ENCODE measurements at places on chromosomes 2 and 18.

DNA sequence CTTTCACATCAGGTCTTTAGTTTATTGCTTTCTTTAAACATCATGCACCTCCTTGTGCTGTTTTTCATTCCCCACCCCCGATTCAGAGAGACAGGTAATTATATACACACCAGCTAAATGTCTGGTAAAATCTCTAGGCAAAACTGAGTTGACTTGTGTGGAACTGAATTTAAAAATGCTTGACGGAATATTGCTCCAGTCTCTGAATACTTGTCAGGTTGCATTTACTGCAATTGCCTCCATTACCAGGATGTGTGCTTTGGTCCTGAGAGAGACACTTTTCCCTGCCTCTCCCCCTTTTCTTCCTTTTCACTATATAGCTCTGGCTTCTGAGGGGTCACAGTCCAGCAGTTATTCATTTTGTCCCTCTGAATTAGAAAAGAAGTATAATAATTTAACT, 104.0 kb downstream of the PTPRM start:
- H3K27me3 ChIP-seq: no peaks in the 10 kb centered on the region
- H3K36me3 ChIP-seq: no peaks in the 10 kb centered on the region
- no peak overlapping the region for H3K27ac ChIP-seq

DNA sequence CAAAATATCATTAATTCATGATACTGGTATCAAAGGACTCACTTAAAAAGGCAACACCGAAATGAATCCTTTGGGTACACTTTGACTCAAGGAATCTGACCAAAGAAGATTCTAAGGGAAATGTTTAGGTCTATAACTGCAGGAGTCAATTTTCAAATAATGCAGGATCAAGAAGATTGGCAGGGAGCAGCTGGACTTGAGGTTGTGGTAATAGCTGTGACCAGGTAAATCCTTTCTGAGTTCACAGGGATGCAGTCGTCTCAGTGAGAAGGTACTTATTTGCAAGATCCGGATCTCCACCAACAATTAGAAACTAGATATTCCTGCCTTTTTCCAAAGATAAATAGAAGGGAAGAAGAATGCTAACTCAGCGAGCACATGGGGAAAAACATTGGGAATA, 96.9 kb downstream of the SCN9A start:
- no peak overlapping the region for H3K27ac ChIP-seq
- no peak overlapping the region for H3K4me3 ChIP-seq
- H3K36me3 ChIP-seq: no peaks in the 10 kb centered on the region
- no peaks in the 10 kb centered on the region for H3K4me1 ChIP-seq
- DNase-seq: no peak

- H3K27me3 ChIP-seq: no peaks in the 10 kb centered on the region
- H3K4me3 ChIP-seq: peak overlapping the region; percentile 62
- H3K4me1 ChIP-seq: peaks cover 6% of the 10 kb centered on the region
- H3K27ac ChIP-seq: peak overlapping the region; percentile 71
- no peaks in the 10 kb centered on the region for H3K36me3 ChIP-seq
- DNase-seq: peak; percentile 83
Observed at GRCh38 chr2:15142069-15142689, 419.0 kb downstream of the NBAS start.

GRCh38 chr2:103785432-103785831, 1023.6 kb downstream of the TMEM182 start:
- H3K4me3 ChIP-seq: no peak overlapping the region
- H3K27ac ChIP-seq: no peak overlapping the region
- no peaks in the 10 kb centered on the region for H3K36me3 ChIP-seq

DNA sequence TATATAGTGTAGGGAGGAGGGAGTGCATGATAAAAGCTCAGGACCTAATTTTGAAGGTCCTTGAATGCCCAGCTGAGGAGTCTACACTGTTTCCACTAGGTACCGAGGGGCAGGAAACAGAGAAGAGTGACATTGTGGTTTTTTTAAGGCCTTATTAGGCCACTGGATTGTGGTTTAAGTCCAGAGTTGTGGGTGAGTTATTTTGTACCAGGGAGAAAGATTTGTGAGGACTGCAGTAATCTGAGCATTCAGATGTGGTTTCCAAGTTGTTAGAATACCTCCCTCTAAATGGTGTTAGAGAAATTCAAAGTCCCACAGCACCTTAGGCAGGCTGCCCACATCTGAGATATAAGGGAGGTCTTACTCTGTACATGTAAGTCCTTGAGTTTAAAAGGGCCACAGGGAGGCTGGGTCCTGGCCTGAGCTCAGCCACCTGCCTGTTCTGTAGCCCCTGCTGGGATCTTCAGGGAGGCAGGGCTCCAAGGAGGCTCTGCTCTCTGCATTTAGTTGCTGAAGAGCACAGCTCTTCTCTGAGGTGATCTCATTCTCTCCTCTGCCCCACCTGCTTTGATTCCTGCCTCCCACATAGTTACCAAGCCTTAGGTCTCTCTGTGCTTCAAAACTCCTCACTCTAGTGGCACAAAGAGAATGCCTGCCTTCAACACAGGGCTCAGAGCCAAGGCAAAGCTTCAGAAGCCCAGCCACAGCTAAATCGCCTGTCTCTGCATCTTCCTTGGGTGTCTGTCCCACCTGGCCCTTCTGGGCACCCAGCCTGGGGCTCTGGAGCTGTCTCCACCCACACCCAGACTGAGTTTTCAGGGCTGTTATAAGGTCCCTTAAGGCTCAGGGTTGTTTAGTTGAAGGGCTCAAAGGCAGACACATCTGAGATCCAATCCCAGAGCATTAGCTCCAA, 88.1 kb downstream of the VSNL1 start:
- H3K4me3 ChIP-seq: no peak overlapping the region
- no peak overlapping the region for H3K27ac ChIP-seq
- H3K4me1 ChIP-seq: no peaks in the 10 kb centered on the region
- H3K36me3 ChIP-seq: no peaks in the 10 kb centered on the region
- DNase-seq: no peak

DNA sequence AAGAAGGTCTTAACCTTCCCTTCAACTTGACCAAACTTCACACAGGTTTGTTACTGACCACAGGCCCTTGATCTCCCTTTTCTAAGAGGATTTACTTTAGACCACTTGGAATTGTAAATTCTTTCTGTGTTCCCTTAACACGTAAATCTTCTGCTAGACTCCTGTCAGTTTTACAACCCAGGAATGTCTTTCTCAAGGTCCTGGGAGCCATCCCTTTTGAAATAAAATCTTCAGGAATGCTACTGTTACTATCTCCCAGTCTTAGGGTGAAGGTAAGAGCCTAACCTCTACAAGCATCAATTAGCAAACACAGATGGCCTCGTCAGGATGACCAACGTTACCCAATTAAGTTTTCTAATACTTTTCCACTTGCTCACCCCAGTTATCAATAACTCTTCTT, 182.7 kb downstream of the NRXN1 start:
- no peak overlapping the region for H3K27ac ChIP-seq
- DNase-seq: no peak
- no peaks in the 10 kb centered on the region for H3K36me3 ChIP-seq
- no peaks in the 10 kb centered on the region for H3K4me1 ChIP-seq
- H3K27me3 ChIP-seq: no peaks in the 10 kb centered on the region

DNA sequence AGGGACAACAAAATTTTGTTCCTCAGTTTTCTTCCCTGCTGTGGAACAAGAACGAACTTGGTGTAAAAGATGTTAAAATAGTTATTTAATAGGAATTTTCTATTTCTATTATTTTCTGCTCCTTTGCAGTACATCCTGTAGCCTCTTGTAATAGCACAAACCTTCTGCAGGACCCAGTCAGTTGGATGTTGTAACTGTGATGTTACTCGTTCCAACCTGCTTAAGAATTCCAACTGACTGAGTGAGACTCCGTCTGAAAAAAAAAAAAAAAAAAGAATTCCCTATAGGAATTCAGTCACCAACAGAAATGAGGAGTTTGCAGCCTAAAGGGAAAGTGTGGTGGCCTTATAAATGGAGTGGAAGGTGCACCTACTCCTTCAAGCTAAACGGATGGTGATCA, 46.4 kb upstream of the CDH20 start:
- H3K27me3 ChIP-seq: no peaks in the 10 kb centered on the region
- H3K4me3 ChIP-seq: no peak overlapping the region
- DNase-seq: no peak
- no peaks in the 10 kb centered on the region for H3K36me3 ChIP-seq

GRCh38 chr2:25123682-25124081, 44.7 kb downstream of the POMC start:
- H3K27me3 ChIP-seq: no peaks in the 10 kb centered on the region
- no peak for DNase-seq
- H3K27ac ChIP-seq: no peak overlapping the region
- H3K4me3 ChIP-seq: no peak overlapping the region
- no peaks in the 10 kb centered on the region for H3K36me3 ChIP-seq

GRCh38 chr2:98561902-98562695, 46.2 kb downstream of the COA5 start:
- H3K27me3 ChIP-seq: no peaks in the 10 kb centered on the region
- no peak overlapping the region for H3K27ac ChIP-seq
- peaks cover 99% of the 10 kb centered on the region for H3K36me3 ChIP-seq
- no peaks in the 10 kb centered on the region for H3K4me1 ChIP-seq

- H3K27me3 ChIP-seq: no peaks in the 10 kb centered on the region
- no peaks in the 10 kb centered on the region for H3K36me3 ChIP-seq
Observed at GRCh38 chr2:205563646-205564045, 118.7 kb upstream of the NRP2 start.

DNA sequence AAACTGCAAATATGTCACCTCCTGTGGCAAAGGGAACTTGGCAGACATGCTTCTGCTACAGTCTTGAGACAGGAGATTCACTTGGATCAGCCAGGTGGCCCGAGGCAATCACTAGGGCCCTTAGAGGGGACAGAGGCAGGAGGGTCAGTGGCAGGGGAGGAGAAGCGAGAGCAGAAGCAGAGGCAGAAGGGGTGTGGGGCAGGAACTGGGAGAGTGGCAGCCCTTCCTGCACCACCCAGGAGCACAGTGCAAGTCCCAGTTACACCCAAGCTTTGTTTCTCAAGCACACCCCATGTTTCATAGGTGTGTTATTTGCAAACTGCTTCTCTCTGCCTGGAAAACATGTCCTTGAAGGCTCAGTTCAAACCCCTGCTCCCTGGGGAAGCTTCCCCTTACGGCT, 309.7 kb upstream of the MYT1L start:
- DNase-seq: no peak
- no peaks in the 10 kb centered on the region for H3K36me3 ChIP-seq
- H3K4me1 ChIP-seq: peaks cover under 1% of the 10 kb centered on the region
- H3K27me3 ChIP-seq: no peaks in the 10 kb centered on the region
- H3K4me3 ChIP-seq: no peak overlapping the region

- DNase-seq: no peak
- H3K4me1 ChIP-seq: no peaks in the 10 kb centered on the region
- H3K36me3 ChIP-seq: no peaks in the 10 kb centered on the region
- no peak overlapping the region for H3K27ac ChIP-seq
Observed at GRCh38 chr18:55573386-55573785, 14.6 kb downstream of the TCF4 start.

DNA sequence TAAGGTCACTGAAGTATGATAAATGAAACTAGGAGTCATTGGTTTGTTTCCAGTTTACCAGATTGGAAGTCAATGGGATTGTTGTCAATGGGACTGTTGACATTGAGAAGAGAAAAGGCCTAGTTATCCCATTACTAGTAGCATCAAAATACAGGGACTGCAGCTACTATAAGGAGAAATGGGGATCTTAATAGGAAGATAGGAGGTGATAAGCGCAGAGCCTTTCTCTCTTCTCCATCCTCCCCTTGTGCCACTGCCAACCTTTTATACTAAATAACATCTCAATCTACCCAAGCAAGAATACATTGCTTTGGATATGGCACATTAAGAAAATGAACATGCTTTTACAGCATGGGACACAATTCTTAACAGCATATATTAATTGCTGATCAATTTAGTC, 10.5 kb upstream of the BBS5 start:
- H3K27me3 ChIP-seq: no peaks in the 10 kb centered on the region
- no peak for DNase-seq
- no peak overlapping the region for H3K27ac ChIP-seq
- no peak overlapping the region for H3K4me3 ChIP-seq

- peaks cover 7% of the 10 kb centered on the region for H3K4me1 ChIP-seq
- H3K36me3 ChIP-seq: peaks cover 88% of the 10 kb centered on the region
- H3K4me3 ChIP-seq: no peak overlapping the region
- H3K27ac ChIP-seq: no peak overlapping the region
Observed at GRCh38 chr2:101846973-101847372, 144.8 kb upstream of the IL1R2 start.

DNA sequence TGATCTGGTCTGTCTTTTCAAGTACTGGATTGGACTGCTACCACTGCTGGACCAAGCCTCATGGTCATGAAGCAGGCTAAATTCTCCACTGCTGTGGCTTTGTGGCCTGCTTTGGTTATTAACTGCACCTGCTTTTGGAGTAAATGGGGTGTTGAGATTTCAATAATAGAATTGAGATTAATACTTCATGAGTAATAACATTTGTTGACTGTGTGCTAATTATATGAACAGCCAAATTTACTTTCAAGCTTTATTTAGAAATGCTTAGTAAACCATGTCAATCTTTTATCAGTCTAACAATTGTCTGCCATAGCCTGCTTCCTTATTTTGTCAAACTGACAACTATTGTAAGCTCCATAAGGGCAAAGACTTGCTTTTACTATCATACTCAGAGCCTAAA, 27.4 kb upstream of the MTIF2 start:
- no peak for DNase-seq
- H3K4me1 ChIP-seq: no peaks in the 10 kb centered on the region
- H3K4me3 ChIP-seq: no peak overlapping the region
- H3K27me3 ChIP-seq: no peaks in the 10 kb centered on the region
- no peak overlapping the region for H3K27ac ChIP-seq

DNA sequence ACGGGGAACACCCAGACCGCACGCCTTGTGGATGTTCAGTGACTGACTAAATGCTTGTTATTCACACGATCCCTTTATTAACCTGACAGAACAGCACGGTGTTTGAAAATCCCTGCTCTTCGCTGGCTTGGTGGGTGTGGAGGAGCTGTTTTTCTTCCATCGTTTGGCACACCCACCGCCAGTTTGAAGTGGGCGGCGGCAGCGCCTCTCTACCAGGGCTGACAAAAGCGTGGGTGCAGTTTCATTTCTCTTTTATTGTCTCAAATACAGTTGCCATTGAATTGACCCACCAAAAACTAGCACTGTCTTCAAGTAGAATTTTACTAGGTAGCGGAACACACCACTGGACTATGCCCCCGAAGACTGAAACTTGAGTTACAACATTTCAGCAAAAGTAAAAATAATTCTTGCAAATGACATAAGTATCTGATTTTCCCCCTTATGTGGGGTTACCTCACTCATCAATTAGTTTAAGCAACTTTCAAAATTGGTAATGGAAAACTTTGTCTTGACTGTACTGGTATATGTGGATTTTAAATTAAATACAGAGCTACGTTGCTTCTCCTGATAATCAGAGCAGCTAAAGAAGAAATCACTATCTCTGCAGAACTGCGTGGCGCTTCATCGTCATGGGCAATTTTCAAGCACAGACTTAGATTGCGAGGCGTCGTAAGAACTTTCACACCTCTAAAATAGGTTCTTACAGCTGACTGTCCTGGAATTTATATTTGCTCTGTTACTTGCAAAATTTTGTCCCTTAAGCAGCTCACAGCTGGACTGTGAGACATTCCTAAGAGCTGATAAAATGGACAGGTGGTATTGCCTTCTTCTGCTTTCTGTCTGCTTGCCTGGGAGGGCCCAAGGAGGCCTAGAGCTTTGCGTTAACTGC, 60.9 kb downstream of the LDLRAD4 start:
- no peak for DNase-seq
- H3K27me3 ChIP-seq: no peaks in the 10 kb centered on the region
- H3K4me1 ChIP-seq: peaks cover 86% of the 10 kb centered on the region
- peak overlapping the region; percentile 89 for H3K4me3 ChIP-seq
- H3K27ac ChIP-seq: peak overlapping the region; percentile 83
- no peaks in the 10 kb centered on the region for H3K36me3 ChIP-seq

- no peak for DNase-seq
- no peaks in the 10 kb centered on the region for H3K4me1 ChIP-seq
- H3K27ac ChIP-seq: no peak overlapping the region
Observed at GRCh38 chr2:137300987-137301386, 535.6 kb downstream of the THSD7B start.

Measured in CD4-positive, CD25-positive, alpha-beta regulatory T cell (primary cell).